Sciatic nerve (tissue), 2 donors: ENCODE measurements at places on chromosomes 7 and 10. TPM values are rescaled to one million over a fixed set of nuclear protein-coding genes. Genes with fewer than 3 reads are reported as not detected.

DNA sequence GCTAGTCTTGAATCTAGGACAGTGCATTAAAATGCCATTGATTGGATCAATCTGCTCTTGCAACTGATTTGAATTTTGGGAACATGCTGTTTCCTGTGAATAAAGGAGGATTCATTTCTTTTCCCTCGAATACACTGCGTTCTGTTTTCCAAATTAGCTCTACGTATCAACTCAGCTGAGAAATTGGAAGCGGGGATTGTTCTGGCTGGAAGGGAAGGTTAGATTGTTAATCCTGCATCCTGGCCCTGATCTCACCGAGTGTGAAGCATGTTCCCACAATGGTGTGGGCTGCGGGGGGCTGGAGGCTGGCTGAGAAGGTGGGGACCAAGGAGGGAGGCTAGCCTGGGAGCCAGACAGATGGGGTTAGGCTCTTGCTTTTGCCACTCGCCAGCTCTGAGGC lies 17.6 kb downstream of the HTRA1 start:
- no peak for DNase-seq

GRCh38 chr10:107966826-107967225 lies 802.3 kb upstream of the SORCS1 start:
- no peak for DNase-seq

ITGA8 gene
- 4.5 TPM for total RNA-seq

RHBDD2 gene
- 72.8 TPM for total RNA-seq

DNA sequence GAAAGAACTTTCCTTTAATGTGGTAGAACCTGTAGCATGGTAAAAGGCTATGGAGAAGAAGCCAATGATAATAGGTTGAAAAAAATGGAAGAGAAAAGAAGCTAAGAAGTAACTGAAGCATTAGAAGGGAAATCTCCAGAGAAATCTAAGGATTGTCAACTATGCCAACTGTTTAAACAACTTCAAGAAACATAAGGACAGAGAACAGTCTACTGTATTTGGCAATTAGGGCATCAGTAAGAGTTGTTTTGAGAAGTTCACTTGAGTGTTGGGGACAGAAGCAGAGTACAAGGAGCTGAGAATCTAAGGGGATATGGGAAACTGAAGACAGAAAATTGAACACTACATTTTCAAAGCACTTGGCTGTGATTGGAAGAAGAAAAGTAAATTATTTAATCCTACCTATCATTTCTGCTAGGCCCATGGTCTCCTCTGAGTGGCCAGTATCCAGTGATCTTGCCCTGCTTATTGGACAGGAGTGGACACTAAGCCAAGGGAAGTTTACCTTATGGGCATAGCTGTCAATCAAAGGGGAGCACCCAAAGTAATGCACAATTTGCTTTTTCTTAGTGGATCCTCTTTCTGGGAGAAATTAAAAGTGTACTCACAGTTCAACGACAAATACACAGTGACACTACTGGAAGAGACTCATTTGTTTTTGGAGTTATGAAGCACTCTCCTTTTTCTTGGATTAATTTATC lies 56.4 kb upstream of the CCDC71L start:
- DNase-seq: no peak

DNA sequence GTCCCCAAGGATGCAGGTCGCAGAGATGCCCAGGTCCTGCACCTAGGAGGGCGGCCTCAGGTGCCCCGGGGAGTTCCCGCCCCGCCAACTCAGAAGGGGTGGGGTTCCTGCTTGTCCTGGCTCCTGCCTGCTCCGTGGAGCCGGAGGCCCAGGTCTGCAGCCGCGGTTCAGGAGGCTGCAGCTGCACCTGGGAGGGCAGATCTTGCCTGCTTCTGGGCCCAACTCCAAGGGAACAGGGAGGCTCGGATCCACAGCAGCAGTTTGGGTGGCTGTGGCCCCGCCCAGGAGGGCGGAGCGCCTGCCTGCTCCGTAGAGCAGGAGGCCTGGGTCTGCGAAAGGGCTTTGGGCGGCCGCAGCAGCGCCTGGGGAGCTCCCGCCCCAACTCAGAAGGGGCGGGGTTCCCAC lies 108.2 kb upstream of the EGR2 start:
- no peak for DNase-seq

DNA sequence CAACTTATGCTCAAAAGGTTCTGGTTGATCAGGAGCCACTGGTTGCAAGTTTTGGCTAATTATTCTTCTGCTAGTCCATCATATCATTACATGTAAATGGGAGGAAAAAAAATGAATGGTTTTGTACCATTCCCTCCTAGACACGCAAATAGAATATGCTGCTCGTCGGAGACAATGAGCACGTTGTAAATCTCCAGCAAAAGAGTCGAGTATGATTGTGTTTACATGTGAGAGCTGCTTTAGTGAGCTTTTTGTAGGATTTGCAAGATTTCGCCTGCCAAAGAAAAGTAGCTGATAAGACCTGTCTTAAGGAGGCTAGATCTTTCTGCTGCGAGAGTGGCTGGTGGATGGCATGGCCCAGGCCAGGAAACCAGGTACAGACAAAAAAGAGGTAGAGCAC lies 109.0 kb downstream of the ZMYND11 start:
- no peak for DNase-seq

ADRB1 gene
- 0.76 TPM for total RNA-seq

TLX1 gene
- not detected for total RNA-seq

DNA sequence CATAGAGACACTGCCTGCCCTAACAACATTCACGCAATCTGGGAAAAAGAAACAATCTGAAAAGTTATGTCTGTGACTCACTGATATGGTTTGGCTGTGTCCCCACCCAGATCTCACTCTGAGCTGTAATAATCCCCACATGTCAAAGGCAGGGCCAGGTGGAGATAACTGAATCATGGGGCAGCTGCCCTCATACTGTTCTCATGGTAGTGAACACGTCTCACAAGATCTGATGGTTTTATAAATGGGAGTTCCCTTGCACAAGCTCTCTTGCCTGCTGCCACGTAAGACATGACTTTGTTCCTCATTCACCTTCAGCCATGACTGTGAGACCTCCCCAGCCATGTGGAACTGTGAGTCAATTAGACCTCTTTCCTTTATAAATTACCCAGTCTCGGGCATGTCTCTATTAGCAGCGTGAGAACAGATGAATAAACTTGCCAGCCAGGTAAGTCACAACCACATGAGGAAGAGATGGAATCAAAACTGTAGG lies 341.5 kb upstream of the AOAH start:
- DNase-seq: no peak

DNA sequence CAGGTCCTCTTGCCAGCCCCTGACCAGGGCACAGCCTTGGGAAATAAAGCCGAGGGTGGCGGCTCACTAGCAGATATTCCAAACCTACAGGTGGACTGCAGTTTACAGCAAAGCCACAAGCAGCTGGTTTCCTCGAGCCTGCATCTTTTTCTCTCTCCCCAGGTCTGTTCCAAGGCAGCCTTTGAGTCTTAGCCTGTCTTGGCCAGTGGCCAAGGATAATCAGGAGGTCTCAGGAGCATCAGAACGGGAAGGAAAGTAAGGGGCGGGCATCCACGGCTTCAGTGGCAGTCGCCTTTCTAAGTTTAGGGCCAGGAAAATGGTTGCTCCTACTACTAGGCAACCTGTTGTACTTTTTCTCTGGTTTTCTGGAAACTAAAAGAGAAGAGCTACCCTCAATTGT lies 219.7 kb upstream of the ZMIZ1 start:
- DNase-seq: no peak

DNA sequence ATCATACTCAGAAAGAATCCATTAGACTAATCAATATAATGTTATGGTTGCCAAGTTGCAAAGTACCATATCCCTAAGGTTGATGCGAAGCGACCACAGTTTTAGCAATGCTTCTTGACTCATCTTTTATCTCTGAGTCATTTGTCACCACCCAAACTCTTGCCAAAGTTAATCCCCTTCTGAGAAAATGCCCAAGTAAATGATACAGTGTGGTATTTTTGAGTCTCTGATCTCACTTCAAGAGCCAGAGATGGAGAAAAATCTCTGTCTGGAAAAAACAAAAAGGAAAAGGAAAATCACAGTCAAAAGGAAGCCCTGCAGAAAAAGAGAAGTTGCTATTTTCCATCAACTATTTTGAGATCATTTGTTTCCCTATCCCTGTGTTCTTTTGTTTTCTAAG lies 26.7 kb upstream of the OTUD1 start:
- no peak for DNase-seq

GRCh38 chr10:122544493-122544892 lies 16.1 kb upstream of the DMBT1 start:
- no peak for DNase-seq

- no peak for DNase-seq
Measured at GRCh38 chr7:36408589-36408988, 18.9 kb downstream of the ANLN start.

DNA sequence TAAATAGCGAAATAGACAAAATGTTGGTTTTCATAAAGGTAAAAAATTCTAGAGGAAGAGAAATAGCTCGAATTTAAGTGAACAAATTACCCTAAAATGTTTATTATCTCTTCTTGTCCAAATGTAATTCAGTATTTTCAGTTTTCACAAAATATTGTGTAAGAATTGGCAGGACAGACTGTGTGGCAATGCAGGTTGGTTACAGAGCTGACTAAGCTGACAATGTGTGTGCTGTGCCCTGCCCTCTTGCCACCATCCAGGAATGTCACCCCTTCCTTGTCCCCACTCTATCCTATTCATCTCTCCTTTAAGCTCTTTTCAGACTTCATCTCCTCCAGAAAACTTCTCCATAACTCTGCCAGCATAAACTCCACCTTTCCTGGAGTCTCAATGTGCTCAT lies 46.1 kb downstream of the COL28A1 start:
- no peak for DNase-seq

- DNase-seq: no peak
Measured at GRCh38 chr7:128100949-128101713, 69.9 kb upstream of the LRRC4 start.

SRI gene
- 132 TPM for total RNA-seq

DNA sequence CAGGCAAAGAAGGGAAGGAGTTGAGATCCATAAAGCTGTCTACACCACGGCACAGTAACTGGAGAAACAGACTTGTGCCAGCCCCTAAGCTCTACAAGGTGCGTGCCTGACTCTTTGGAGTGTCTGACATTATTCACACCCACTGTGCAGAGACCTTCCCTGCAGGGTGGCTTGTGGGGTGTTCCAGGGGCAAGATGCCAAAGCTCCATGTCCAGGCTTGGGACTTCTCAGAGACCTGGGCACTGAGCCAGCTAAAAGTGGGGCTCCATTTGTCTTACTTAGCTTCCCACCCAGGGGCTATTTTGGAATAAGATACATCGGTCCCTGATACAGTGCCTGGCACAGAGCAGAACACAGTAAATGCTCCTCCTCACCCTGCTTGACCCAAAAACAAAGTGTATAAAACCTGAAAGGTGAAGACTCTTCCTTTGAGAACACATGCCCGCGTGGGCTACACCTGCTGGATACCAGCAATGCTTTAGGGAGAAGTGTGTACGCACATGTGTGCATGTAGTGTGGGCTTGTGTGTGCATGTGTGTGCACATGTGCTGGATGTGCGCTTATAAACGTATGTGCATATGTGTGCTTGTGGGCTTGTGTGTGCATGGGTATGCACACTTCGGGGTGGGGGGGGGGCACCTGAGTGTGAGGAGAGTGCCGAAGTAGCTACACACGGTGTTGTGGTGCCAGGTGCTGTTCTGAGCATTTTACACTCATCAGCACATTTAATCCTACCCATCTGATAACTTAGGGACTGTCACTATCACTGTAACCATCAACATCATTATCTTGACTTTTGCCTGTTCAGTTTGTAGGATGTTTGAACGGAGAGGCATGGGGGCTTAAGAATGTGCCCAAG lies 143.0 kb downstream of the ARHGAP22 start:
- peak; percentile 43 for DNase-seq

CYP2C8 gene
- total RNA-seq: 0.49 TPM

CRYGN gene
- 3.9 TPM for total RNA-seq

- DNase-seq: no peak
Measured at GRCh38 chr10:96585736-96586418, 935 bp downstream of the TM9SF3 start.

- no peak for DNase-seq
Measured at GRCh38 chr7:142030294-142030693, 34.6 kb downstream of the MGAM start.

GRCh38 chr10:42951486-42952251 lies 125.2 kb upstream of the RET start:
- peak; percentile 55 for DNase-seq

GRCh38 chr7:34096198-34096651 lies 190.9 kb downstream of the BMPER start:
- peak; percentile 74 for DNase-seq

DNA sequence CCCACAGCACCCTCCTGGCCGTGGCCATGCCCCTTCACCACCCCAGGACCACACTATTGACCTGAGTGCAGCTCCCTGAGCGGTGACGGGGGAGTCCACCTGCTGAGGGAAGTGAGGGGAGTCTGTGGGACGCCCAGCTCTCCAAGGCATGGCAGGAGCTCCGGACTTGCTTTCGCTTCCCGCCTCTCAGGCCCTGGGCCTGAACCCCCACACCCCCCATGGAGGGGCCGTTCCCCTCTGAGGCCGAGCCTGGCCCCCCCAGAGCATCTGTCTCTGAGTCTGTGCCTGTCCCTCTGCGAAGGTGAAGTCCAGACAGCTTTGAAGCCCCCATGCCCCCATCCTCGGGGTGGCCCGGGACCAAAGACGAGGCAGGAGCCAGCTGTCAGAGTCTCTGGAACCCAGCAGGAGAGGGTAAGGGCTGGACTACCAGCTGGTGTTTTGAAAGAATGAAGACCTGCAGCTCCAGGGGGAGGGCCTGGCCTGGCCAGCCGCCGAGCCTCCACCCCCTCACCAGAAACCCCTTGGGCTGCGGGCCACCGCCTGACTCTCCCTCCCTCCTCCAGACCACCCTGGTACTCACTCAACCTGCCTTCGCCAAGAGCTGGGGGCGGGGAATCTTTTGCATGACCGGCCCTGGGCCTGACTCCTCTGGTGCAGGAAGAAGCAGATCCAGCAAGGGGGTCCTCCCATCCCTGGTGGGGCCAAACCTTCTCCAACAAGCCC lies 114.0 kb downstream of the PDGFA start:
- peak; percentile 40 for DNase-seq

- DNase-seq: no peak
Measured at GRCh38 chr10:126908729-126909128, 3.5 kb downstream of the DOCK1 start.
